ENCODE measurements at places on chromosomes 7 and 10. TPM values are rescaled to one million over a fixed set of nuclear protein-coding genes. Genes with fewer than 3 reads are reported as not detected.

Gene CTNNA3
- 1.3 TPM for polyA plus RNA-seq

Gene CYP2E1
- polyA plus RNA-seq = 3,994 TPM

Gene GPNMB
- polyA plus RNA-seq = 2.6 TPM

Gene PDE6C
- polyA plus RNA-seq = not detected

Gene REPIN1
- polyA plus RNA-seq = 17.1 TPM
